ENCODE measurements at places on chromosomes 16 and 17. TPM values are rescaled to one million over a fixed set of nuclear protein-coding genes. Genes with fewer than 3 reads are reported as not detected.

GRCh38 chr17:70968302-70968701 lies 799.0 kb downstream of the KCNJ2 start:
- no peak for DNase-seq

The KSR1 gene
- total RNA-seq, result 48.0 TPM

DNA sequence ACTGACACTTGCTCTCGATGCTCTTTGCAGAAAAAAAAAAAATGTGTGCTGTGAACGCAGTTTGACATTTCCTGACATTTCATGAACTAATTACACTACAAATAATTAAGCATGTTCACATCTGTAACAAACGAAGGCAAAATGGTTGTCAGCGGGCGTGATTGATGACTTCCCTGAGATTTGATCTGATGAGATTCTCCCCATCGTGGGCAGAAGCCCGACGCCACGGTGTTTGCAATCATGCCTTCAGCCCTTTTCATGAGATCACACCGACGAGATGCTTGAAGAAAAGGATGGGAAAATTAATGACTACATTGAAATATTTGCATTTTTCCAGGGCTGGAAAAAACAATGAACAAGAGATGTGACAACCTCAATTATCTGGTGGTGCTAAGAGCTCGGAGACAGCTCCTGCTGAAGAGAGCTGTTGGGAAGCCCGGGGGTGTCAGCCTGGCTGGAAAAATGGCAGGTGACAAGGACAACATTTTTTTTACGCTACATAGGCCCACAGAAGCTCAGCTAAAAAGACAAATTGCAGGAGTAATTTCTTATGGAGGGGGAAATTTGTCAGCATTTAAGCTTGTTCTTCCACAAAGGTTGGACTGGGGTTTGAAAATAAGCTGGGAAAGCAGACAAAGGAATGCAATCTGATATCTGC lies 259.4 kb upstream of the IRX3 start:
- DNase-seq, result no peak

DNA sequence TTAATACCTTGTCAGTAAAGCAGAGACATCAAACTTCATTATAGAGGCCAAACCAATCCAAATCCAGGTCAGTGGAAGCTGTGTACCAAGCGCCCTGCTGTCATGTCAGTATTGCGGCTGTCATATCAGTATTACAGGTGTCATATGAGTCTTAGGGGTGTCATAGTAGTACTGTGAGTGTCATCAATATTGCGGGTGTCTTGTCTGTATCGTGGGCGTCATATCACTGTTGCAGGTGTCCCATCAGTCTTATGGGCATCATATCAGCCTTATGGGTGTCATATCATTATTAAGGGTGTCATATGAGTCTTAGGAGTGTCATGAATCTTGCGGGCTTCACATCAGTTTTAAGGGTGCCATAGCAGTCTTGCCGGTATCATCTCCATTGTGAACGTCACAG lies 6.0 kb upstream of the PRDM7 start:
- DNase-seq, result no peak

DNA sequence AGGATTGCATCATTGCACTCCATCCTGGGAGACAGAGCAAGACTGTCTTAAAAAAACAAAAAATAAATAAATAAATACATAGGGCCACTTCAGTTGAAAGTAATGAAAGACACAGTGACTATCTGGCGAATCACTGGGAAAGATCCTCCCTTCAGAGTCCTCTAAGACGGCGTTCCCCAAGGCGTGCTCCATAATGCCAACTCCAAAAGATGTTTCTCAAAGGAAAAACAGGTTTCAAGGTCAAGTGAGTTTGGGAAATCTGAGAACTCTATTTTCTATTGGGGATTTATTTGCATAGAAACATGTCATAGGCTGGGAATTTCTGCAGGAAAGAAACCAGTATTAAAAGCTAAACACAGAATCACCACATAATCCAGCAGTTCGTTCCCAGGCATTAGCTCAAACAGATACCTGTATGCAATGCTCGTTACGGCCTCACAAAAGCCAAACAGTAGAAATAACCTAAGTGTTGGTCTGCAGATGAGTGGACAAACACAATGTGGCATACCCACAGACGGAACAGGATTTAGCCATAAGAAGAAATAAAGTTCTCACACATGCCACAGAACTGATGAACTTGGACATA lies 7.9 kb downstream of the KLHDC4 start:
- DNase-seq, result no peak

The NOTUM gene
- 11.8 TPM for total RNA-seq

- no peak for DNase-seq
Measured at GRCh38 chr17:58918072-58918471, 162.4 kb downstream of the PPM1E start.

DNA sequence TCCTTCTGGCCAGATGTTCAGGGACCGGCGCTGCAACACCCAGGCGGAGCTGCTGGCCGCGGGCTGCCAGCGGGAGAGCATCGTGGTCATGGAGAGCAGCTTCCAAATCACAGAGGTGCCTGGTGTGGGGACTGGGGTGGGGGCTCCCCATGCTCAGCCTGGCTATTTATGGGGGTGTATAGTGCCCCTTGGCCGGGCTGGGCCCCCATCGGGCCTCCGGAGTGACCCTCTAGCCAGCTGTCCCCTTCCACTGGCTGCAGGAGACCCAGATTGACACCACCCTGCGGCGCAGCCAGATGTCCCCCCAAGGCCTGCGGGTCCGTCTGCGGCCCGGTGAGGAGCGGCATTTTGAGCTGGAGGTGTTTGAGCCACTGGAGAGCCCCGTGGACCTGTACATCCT lies 6.1 kb downstream of the ITGB4 start:
- DNase-seq, result no peak

DNA sequence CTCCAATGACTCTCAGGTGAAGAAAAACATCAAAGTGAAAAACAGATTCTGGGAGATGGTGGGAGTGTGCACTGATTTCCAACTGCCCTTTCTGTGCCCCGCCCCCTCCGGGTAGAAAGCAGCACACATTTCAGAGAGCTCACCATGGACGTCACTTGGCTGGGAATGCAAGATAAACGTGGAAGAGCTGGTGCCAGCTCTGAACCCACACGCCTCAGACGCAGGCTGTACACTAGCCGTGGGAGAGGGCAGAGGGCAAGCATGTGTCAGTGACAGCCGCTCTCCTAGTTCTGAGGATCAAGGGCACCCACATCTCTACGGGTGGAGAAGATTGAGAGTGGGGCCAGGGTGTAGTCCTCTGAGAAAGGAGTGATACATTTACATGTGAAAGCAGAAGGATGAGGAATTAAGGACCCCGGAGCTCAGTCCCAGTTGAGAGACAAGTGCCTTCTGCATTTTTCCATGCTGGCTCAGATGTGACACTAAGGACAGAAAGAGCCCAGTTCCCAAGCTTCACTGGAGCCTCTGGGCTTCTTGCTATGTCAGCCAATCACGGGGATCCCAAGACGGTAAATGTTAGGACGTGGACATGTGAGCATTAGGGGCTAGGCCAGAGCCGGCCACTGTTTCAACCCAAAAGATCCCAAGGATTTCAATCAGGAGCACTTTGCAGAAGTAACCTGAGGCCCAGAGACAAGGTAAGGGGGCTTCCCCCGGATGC lies 101.3 kb downstream of the ZFHX3 start:
- DNase-seq, result no peak

The KRT12 gene
- total RNA-seq, result 1.9 TPM

The NKIRAS2 gene
- total RNA-seq, result 37.8 TPM

The LPO gene
- 0.11 TPM for total RNA-seq

The CCL17 gene
- not detected for total RNA-seq

GRCh38 chr17:10031606-10032005 lies 126.5 kb upstream of the RCVRN start:
- no peak for DNase-seq

- DNase-seq, result no peak
Measured at GRCh38 chr17:67491681-67492024, 114.6 kb downstream of the PITPNC1 start.

The SCARF1 gene
- total RNA-seq, result 1.5 TPM
